CD4-positive, alpha-beta memory T cell (primary cell): ENCODE measurements at places on chromosomes 2 and 18.

DNA sequence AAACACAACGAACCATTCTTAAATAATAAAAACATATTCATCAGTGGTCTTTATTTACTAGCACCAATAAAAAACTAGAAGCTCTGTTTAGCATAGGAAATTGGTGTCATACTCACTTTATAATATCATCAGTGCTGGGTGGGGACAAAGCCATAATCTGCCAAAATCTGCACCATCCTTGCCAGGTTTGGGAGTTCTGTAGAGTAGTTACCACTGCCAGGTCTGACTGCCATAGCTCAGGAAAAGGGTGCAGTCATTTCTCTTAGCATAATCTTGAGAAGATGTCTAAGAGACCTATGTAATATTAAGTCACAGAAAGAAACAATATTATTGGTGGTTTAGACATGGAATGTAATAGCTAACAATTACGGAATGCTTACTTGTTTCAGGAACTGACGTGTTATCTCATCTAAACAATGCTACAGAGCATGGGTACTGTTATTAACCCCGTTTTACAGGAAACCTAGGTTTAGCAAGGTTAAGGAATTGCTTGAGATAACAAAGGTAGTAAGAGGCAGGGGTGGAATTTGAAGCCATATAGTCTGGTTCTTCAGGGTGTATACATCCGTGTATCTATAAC, 1.6 kb upstream of the MARCHF7 start:
- DNase-seq = no peak

DNA sequence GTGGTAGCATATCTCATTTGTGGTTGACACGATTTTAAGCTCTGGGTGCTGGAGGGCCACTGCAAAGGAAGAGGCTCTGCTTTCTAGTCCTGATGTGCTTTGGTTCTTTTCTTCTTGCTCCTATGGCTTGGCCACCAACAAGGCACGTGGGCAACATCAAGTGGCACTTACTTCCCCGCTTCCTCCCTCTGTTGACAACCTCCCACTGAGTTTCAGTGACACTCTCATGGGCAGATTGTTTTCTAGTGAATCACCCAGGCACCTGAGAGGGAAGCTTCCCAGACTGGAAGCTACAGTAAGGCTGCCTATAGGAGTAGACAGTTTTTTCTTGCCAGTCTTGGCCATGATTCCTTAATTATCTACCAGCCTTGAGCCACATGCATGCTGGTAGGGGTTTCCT, 89.0 kb downstream of the NBAS start:
- DNase-seq = no peak

DNA sequence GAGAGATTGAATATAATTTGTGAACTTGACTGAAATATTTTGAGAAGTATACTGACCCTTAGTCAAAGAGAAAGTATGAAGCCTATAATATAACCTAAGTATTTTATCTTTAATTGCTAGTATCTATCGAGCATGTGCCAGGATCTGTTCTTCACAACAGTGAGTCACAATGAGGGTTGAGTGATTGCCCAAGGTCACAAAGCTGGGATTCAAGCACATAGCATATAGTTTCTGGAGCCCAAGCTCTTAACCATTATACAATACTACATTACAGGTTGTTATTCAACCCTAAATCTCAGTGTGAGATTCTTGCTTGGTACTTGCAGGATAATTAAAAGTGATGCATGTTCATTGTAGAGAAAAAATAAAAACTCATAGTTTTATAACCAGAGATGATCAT, 97.2 kb downstream of the RAB3GAP1 start:
- no peak for DNase-seq

- DNase-seq = no peak
Measured at GRCh38 chr2:8513601-8514273, 168.1 kb upstream of the ID2 start.

DNA sequence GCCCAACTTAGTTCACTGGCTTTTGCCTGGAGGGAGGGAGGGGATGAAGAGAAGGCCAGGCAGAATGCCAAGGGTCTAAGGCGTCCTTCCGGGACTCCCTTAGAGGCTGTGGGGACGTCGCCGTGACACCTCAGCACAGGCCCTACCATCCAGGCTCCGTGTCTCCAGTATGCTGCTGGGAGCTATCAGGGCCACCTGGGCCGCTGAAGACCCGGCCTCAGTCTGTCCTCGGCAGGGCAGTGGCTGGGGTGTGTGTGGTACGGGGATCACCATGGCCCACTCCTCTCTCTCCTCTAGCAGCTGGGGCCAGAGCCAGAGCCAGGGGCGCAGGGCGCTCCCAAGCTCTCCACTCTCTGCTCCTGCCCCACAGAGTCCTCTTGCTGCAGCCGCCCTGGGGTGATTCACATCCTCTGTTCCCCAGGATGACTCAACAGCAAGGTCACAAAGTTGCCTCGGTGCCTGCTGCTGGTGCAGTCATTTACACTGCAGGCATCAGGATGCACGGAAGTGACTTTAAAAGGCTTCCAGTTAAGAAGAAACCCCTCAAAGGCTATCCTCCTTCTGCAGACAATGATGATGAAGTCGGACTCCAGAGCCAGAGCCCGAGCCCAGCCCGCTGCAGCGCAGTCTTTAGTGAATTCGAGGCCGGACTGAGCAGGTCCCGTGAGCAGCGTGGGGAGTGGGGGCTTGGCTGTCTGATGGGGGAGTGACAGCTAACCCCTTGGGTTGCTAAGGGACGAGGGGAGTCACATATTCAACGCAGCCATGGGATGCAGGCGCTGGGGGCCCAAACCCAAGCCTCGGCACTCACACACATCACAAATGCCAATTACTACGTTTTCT, 31.9 kb downstream of the SNORC start:
- DNase-seq = no peak

DNA sequence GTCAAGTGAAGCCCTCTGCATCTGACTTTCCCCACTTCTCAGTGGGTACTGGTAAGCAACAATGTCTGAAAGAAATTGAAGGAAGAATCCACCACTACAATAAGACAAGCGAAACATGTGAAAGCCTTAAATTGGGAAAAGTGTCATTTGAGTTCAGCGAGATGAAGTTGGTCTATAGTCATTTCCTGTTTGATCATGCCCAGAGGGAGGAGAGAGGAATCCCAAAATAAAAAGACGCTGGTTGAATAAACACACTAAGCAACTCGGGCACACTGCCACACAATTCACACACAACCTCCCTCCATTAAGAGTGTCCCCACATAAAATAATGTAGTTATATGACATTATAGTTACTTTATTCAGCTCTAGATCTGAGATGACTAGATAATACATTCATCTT, 166.1 kb downstream of the CBLN2 start:
- no peak for DNase-seq

DNA sequence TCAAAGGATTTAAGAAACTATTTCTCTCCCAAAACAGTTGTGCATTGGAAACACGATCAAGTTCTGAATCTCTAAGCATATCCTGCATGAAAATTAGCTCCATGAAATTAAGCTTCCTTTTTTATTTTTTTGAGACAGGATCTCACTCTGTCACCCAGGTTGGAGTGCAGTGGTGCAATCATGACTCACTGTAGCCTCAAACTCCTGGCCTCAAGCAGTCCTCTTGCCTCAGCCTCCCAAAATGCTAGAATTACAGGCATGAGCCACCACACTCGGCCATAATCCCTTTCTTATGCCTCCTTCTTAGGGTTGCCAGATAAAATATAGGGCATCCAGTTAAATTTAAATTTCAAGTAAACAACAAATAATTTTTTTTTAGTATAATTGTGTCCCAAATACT, 124.4 kb downstream of the ARL4C start:
- no peak for DNase-seq

GRCh38 chr2:46334389-46335271, 37.4 kb downstream of the EPAS1 start:
- no peak for DNase-seq

DNA sequence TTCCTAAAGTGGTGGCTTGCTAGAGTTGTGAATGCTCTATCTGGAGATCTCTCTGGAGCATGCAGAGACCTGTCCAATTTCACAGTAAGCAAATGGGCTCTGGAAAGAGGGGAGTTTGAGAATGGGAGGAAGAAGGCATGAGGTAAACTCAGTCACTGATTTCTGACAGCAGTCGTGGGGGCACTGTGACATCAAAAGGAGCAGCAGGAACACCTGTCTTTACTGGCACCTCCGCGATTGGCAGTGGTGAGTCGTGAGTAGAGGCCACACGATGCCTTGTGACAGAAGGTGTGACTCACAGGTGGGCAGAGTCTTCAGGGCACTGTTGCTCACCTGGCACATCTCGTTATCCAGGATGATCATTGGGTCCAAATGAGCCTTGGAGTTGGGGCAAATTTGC, 38.8 kb upstream of the CAVIN2 start:
- DNase-seq = no peak

- DNase-seq = no peak
Measured at GRCh38 chr2:212076456-212076855, 462.1 kb downstream of the ERBB4 start.

DNA sequence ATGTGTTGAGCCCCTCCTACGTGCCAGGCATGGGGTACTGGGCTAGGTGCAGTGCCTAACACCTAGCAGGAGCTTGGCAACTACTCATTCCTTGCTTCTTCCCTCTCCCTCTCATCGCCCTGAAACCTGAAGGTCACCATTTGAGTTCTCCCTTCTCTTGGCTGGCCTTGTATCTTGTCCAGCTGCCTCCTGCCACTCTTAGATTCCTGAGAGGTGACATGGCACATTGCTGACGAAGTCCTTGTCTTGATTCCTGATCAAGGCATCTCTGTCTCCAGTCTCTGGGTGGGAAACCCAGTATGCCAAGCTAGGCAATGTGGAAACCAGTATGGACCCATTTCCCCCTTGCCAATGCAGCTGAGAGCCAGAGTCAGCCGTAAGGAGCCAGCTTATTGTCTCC, 9.0 kb upstream of the EFR3B start:
- DNase-seq = no peak

DNA sequence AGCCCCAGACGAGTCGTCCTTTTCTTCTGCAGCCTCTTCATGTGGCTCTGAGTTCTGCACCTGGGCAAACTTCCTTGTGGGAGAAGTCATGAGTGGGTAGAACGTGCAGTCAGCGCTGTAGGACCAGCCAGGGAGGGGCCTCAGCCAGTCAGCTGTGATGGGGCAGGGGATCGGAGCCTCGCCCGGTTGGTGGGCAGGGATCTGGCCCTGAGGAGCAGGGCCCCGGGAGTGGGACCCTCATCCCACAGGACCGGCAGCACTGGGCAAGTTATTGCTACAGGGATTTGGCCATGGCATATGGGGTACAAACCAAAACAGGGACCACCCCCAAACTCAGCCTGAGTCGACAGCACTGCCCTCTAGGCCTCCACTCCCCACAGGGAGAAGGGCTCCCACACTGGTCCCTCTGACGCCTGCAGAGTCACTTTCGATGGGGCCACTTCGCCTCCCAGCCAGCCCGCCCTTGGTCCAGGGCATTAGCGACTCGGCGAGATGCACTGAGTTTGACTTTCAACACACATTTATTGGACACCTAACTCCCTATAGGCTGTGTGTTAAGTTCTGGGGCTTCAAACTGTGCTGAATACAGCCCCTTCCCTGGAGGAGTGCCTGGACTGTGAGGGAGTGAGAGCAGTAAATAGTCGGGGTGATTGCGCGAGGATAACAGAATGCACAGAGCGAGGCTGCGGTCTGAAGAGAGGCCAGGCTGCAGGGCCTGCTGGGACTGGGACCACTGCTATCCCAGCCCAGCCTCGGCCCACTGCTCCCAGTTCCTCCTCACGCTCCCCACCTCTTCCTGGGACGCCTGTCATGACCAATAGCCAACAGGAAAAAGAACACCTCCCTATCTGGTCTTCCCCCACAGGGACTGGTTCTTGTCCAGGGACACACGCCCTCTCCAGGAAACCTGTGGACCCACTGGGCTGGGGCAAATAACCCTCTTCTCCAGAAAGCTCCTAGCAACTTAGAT, 55.9 kb downstream of the SDC1 start:
- DNase-seq = no peak

DNA sequence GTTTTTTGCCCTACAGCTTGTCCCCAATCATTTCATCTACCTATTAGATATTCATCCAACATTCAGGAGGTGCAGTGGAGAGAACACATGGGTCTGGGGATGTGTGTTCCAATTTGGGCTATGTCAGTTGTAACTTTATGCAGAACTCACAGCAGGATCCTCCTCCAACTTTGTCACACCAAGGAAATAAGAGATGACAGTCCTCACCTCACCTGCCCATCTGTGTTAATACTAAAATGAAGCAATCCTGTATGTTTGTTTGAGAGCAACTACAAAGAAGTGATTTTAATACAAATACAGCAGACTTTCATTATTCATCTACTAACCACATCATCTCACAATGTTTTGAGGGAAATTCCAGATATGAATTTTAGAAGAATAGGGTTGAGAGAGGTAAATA, 126.7 kb downstream of the ARHGAP15 start:
- no peak for DNase-seq

DNA sequence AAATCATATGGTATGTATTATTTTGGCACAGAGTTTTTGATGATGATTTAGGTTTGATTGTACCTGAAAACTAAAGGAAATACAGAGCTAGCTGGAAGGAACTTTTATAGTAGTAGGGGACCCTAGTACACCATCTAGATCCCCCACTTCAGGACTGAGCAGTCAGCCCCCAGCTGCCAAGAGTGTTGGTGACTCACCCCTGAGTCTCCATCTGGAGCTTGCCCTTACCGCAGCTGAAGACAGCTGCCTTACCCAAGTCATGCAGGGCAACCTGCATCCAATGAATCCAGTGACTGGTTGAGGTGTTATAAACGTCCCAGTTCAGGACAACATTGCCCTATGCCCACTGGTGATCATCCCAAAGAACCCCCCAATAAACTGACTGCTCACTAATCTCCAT, 15.3 kb downstream of the PMS1 start:
- DNase-seq = no peak

GRCh38 chr2:96146153-96146880, 1.1 kb upstream of the DUSP2 start:
- DNase-seq = peak; percentile 92

DNA sequence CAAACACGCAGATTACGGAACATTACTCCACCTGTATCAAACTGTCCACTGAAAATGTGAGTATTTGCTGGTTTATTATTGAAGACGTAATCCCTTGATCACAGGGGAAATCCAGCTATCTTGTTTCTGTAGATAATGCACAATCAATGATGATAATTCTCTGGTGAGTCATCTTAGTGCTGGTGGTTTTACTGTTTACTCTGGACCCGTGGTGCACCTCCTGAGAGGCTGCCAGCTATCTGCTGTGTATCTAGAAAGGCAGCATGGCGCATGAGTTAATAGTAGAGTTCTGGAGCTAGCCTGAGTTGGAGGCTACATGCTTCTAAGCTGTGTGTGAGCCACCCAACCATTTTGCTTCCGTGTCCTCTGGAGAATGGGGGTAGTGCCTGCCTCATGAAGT, 6.5 kb downstream of the NCAPH start:
- DNase-seq = peak; percentile 53

GRCh38 chr2:58304843-58305242, 63.7 kb upstream of the FANCL start:
- no peak for DNase-seq

DNA sequence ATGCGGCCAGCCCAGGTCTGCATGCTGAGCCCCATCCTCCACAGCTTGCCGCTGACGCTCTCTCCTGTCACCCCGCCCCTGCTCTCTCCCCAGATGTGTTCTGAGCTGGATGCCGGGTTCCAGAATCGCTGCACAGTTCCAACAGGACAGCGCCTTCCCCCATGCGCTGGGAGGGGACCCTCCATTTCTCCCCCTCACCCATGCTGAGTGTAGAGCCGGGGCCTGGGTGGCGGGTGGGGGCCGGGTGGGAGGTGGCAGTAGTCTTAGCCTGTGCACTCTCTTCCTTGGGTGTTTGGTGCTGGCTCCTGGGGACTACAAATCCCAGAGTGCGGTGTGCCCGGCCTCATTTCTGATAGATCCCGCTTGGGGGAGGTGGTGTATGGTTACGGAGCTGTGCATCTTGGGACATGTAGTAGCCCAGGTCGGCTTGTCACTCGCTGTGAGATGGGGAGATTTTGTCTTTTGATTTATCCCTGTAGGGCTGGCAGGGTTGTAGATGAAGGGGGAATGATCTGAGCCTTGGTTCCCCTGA, 6.8 kb downstream of the DNAJB2 start:
- DNase-seq = no peak
